ENCODE measurements at places on chromosomes 5 and 9. TPM values are rescaled to one million over a fixed set of nuclear protein-coding genes. Genes with fewer than 3 reads are reported as not detected.

MLANA gene
- not detected for total RNA-seq

EQTN gene
- total RNA-seq = not detected

TNFAIP8 gene
- total RNA-seq = 30.8 TPM

C5 gene
- 0.49 TPM for total RNA-seq

GNA14 gene
- total RNA-seq = 1.5 TPM

FAM81B gene
- total RNA-seq = 10.5 TPM

SERF1A gene
- 0.85 TPM for total RNA-seq

PCDHA4 gene
- 0.08 TPM for total RNA-seq

ABCA1 gene
- total RNA-seq = 22.0 TPM

MATR3 gene
- total RNA-seq = 149 TPM

SLC34A3 gene
- not detected for total RNA-seq

UBE2QL1 gene
- total RNA-seq = 17.7 TPM

PCDHA8 gene
- 0.04 TPM for total RNA-seq

RASGEF1C gene
- total RNA-seq = 0.20 TPM

SPINK4 gene
- not detected for total RNA-seq

CNTNAP3B gene
- 13.6 TPM for total RNA-seq

FKTN gene
- total RNA-seq = 7.6 TPM

PDE6A gene
- total RNA-seq = 0.17 TPM

All from heart right ventricle (tissue), 16 donors.